Omental fat pad (tissue), 4 donors: ENCODE measurements at places on chromosomes 4 and X.

GRCh38 chr4:178970433-178971140 is 1528.3 kb upstream of the AGA start:
- DNase-seq = no peak

DNA sequence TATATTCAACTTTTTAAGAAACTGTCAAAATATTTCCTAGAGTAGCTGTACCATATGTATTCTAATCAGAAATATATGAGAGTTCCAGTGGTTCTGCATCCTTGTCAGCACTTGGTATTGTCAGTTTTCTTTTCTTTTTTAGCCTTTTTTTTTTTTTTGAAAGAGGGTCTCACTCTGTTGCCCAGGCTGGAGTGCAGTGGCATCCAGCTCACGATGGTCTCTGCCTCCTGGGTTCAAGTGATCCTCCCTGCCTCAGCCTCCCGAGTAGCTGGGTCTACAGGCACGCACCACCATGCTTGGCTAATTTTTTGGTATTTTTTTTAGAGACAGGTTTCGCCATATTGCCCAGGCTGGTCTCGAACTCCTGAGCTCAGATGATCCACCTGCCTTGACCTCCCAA is 79.1 kb downstream of the ZFX start:
- DNase-seq = no peak

- DNase-seq = no peak
These were observed 929.7 kb downstream of the C4orf33 start for GRCh38 chr4:130025701-130026100.

DNA sequence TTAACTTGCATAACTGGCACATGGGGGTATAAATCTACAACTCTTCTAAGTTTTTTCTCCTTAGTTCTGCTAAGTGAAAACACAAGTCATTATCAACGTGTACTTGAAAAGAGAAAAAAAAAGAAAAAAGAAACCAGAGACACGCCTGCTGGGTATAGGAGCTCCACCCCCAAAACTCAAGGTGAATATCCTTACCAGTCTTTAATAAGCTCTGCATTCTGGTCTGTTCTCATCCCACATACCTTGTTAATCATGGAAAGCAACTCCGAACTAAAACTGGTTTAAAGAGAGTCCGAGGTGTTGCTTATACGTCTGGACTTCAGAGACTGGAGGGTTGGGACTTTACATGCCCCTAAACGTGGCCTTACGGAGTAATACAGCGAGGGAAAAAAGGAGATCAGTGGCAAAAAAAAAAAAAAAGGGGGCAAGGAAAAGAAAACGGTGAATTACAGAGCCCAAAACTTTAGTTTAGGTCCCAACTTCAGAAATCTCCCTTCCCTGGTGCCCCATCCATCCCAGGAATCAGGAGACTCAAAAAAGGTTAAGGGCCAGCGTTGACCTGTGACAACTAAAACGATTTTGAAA is 1.0 kb downstream of the PGRMC2 start:
- no peak for DNase-seq

- DNase-seq = no peak
These were observed 33.6 kb downstream of the CLCN4 start for GRCh38 chrX:10190367-10190766.

DNA sequence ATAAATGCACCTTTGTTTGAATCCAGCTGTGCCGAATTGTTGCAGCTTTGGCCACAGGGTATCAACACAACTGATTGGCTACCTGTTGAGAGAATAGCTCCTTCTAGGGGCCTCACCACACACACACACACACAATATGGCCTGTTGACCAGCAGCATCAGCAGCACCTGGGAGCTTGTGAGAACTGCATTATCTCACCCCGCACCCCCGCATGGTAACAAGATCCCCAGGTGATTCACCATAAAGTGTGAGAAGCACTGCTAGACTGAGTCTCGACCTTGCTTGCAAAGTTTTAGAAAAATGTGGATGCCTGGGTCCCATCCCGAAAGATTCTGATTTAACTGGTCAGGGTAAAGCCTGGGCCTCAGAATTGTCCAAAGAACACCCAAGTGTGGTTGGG is 176.9 kb upstream of the PRPS2 start:
- DNase-seq = no peak

- DNase-seq = no peak
These were observed at the start of gene PLP2 for GRCh38 chrX:49171752-49172279. Gene PLP2, plus strand, starts transcription at chrX:49171898. Its CDS starts 103 bp downstream, at chrX:49172001.

- DNase-seq = no peak
These were observed 50.5 kb downstream of the TIGD2 start for GRCh38 chr4:89161841-89162240.

GRCh38 chrX:17031827-17032226 is 85.4 kb downstream of the REPS2 start:
- no peak for DNase-seq

- DNase-seq = no peak
These were observed 47.9 kb upstream of the PGRMC2 start for GRCh38 chr4:128335541-128335940.

- DNase-seq = no peak
These were observed 19.5 kb upstream of the SUPT20HL2 start for GRCh38 chrX:24333371-24333770.

DNA sequence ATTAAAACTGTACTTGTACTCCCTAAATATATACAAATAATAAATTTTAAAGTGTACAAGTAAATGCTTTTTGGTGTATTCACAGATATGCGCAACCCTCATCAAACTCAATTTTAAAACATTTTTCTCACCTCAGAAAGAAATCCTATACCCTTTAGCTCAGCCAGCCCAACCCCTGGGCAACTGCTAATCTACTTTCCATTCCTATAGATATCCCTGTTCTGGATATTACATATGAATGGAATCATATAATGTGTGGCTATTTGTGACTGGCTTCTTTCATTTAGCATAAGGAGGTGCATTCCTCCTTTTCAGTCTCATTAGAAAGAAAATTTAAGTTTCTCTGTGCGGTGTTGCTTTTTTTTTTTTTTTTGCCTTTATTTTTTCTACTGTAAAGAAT is 39.4 kb downstream of the INTU start:
- DNase-seq = no peak

GRCh38 chr4:83083925-83084475 is 30.5 kb downstream of the PLAC8 start:
- DNase-seq = no peak

DNA sequence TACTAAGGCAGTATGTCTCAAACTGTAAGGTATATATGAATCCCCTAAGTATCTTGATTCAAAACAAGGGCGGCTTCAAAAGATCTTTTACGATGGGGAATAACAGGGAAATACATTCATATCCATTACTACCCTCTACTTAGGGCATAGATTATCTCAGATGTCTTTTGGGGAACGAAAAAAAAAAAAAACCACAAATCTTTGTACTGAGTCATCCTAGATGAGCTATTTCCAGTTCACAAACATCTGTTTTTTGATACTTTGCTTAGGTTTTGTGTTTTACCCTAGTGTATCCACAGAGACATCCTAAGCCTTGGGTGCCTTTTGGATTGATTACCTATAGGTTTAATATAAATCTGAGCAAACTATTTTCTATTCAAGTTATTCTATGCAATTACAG is 457.2 kb downstream of the NLGN4X start:
- DNase-seq = no peak

- DNase-seq = no peak
These were observed 55.8 kb downstream of the CLCN5 start for GRCh38 chrX:49978176-49978575.

DNA sequence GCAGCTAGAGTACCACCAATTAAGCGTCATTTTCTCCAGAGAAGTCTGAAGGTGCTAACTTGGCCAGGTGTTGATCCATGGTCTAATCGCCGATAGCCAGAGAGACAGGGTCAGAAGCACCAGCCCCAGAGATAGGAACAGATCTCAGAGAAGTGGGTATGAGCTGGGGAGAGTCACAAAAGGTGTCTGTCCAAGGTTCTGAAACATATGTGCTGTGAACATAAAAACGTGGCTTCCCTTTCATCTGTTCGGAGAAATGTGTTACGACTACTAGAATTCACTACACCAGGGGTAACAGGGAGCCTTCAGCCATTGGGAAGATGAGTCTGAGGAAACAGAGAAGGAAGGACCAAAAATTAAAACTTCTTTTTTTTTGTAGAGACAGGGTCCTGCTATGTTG is 91.3 kb downstream of the FBXL5 start:
- DNase-seq = no peak

DNA sequence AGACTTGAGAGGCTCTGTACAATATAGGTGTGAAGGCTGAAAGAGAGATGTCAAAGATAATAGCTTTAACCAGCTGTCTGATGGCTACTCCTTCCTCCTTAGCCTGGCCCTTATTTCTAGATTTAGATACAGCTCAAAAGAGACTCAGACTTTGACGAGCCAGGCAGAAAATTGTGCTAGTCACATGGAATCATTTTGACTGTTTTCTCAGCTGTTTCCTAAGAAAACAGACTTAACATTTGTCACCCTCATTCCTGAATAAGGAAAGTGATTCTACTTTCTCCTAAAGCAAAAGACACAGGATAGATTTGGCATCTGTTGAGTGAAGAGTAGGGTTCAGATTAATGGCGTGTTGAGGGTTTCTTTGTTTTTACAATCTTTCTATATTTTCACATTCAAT is 340.7 kb downstream of the DHX15 start:
- DNase-seq = no peak

DNA sequence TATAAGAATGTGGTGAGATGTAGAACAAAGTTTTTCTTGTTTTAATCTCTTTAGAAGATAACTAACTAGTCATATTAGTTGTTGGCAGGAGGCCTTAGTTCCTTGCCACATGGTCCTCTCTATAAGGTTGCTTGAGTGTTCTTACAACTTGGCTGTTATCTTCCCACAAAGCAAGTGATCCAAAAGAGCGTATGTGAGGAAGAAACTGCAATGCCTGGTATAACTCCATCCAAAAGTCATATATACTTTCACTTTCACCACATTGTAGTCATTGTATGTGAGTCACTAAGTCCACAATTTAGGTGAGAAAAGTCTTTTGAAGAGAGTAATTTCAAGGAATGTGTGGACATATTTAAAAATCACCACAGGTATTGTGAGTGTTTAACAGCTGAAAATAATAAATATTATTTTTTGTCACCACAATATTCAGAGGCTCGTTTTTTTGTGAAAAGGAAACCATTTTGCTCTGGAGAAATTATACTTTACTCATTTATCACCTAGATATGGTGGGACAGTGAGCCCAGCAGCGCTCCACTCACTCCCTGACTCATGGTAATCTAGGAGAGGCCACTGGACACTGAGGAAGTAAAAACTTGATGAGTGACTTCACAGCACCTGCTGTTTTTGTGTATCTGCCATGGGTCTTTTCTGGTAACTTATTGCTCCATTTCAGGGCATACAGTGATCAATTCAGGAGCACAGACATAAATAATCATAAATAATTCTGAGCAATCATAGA is 369.4 kb upstream of the NDST3 start:
- DNase-seq = no peak

DNA sequence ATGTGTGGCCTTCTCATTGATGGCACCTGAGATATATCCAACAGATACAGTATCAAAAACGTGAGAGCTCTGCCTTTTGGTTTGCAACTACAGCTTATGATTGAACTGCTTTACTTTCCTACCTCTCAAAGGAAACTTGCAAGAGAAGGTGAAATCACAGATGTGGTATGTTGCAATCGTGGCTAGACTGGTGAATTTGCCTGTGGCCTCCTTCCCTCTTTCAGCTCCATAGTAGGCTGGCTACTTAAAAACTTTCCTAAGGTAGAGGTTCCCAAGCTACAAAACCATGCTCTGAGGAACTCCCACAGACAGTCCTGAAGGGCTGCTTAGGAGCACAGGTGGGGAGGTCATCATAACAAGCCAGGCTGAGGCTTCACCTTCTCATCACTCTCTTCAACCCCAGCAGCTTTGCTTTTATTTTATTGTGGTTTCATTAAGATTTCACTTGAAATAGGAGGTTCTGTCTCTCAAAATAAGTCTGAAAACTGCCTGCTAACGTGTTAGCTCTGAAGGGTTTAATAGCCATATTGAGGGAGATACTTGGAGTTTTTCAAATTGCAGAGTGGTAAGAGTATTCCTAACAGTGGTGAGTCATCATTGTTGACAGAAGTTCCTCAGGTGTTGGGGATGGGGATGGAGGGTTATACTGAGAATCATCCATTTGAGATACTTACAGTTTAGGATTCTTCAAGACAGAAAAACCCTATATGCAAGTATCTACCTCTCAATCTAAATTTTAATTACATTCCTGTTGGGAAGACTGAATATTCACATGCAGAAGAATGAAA is 93.5 kb upstream of the UCP1 start:
- no peak for DNase-seq

- DNase-seq = no peak
These were observed 90.8 kb downstream of the ANAPC4 start for GRCh38 chr4:25467843-25468242.

DNA sequence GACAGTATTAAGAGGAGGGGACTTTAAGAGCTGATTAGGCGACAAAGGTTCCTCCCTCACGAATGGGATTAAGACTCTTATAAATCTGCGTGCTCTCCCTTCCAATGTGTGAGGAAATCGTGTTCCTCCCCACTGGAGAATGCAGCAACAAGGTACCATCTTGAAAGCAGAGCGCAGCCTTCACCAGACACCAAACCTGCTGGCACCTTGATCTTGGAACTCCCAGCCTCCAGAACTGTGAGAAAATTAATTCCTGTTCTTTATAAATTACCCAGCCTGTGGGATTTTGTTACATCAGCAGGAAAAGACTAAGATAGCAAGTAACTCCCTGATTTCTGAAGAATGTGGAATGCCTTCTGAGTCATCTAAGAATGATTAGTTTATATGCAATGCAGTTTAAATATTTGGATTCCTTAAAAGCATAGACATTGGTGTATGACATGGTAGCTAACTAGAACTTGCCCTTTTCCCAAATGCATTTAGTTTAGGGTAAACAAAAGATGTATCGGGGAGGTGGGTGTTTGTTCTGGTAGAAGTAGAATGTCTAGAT is 86.1 kb downstream of the USP46 start:
- no peak for DNase-seq

DNA sequence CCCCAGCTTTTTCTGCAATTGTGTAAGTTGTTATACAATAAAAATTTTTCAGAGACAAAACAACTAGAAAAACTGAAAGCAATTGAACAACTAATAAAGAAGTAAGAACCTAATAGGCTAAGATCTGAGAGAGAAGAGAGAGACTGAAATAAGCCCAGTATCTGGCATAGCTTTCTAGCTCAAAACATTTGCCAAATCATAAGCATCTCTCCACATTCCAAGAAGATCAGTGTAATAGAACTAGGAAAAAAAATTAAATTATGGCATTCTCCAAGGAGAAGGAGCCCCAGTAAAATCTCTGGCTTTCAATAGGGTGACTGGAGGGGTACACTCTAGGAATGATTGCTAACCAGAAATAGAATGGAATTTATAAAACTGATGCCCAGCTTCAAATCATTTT is 19.0 kb upstream of the PPP3CA start:
- no peak for DNase-seq

DNA sequence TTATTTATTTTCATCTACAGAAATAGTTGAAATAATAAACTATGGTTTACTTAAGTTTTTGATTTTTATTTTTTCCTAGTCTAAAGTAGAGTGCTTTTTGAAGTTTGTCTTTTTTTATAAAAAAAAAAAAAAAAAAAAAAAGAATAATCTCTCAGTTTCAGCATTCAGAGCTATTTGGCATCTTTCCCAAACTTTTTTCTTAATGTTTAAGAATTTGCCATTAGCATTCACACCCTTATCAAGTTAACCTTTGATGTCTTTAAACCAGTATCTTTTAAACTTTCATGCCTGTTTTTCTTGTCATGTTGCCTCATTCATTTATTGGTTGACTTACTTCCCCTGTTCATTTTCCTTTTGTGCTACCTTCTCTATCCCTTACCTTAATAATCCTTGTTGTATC is 60.9 kb upstream of the FHDC1 start:
- no peak for DNase-seq
